ENCODE measurements at places on chromosomes 2 and 18. TPM values are rescaled to one million over a fixed set of nuclear protein-coding genes. Genes with fewer than 3 reads are reported as not detected.

DNA sequence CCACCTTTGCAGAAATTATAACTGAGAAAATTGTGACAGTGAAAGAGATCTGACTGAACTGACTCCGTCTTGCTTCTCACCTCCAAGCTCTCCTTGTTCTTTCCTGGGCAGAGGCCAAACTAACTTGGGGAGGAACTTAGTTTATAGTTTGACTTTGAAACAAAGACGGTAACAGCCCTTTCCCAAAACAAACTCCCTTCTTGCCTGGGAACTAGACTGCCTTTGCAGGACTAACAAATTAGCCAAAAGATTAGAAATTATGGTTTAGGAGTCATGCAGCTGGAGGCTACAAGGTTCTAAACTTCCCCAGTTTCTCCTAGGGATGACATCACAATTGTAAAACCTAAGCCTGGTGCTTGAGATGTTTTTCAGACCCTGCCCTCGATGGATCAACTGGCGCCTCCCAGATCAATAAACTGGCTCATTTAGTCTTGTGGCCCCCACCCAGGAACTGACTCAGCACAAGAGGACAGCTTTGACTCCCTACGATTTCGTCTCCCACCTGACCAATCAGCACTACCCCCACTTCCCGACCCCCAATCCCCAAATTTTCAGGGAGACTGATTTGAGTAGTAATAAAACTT lies 137.7 kb downstream of the ALPK2 start:
- DNase-seq = no peak

GRCh38 chr2:196336207-196336606 lies 164.8 kb upstream of the STK17B start:
- DNase-seq = no peak

- no peak for DNase-seq
Observed at GRCh38 chr2:20596973-20597859, 53.7 kb downstream of the HS1BP3 start.

DNA sequence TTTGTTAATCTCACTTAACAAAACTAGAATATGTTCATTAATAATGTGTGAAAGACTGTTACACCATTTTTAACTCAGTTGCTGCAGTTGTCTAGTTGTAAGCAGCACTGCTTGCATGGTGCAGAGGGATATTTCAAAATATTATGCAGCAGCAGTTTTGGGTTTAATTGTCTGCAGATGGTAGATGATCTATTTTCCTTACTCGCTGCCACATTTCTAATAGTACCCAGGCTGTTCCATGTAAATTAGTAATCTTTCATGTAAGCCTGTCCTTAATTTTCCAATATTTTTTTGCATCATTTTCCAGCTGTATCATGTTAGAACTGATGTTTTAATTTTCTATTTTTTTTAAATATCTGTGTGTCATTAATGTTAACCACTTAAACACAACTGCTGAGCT lies 488.1 kb upstream of the RAB12 start:
- no peak for DNase-seq

- no peak for DNase-seq
Observed at GRCh38 chr2:102094917-102095316, 47.6 kb upstream of the IL1R1 start.

- no peak for DNase-seq
Observed at GRCh38 chr2:31397094-31397493, 17.4 kb downstream of the XDH start.

GRCh38 chr18:32769586-32770053 lies 3.2 kb downstream of the KLHL14 start:
- DNase-seq = no peak

GRCh38 chr18:30245766-30246455 lies 796.6 kb downstream of the DSC3 start:
- DNase-seq = peak; percentile 45

GRCh38 chr2:65064728-65065552 lies 8.7 kb downstream of the CEP68 start:
- DNase-seq = peak; percentile 56

- no peak for DNase-seq
Observed at GRCh38 chr2:174688079-174688478, 76.2 kb downstream of the CHRNA1 start.

DNA sequence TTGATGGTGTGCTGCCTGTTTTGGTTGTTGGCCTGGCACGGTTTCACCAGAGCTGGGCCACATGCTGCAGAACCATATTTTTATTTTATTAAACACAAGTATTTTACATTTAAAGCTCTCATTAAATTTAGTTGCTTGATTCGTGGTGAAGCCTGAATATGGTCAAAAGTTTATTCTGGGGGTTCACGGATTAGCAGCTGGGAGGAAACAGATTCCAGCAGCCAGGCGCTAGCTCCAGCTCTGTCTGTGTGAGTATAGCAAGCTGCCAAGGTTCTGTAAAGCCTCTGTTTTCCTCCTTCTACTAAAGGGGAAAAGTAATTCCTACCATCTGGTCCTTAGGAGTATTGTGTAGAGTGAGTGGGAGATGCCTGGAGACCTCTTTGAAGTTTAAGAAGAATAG lies 22.5 kb downstream of the GATA6 start:
- DNase-seq = peak; percentile 64

- no peak for DNase-seq
Observed at GRCh38 chr2:85188852-85189251, 55.7 kb downstream of the TCF7L1 start.

DNA sequence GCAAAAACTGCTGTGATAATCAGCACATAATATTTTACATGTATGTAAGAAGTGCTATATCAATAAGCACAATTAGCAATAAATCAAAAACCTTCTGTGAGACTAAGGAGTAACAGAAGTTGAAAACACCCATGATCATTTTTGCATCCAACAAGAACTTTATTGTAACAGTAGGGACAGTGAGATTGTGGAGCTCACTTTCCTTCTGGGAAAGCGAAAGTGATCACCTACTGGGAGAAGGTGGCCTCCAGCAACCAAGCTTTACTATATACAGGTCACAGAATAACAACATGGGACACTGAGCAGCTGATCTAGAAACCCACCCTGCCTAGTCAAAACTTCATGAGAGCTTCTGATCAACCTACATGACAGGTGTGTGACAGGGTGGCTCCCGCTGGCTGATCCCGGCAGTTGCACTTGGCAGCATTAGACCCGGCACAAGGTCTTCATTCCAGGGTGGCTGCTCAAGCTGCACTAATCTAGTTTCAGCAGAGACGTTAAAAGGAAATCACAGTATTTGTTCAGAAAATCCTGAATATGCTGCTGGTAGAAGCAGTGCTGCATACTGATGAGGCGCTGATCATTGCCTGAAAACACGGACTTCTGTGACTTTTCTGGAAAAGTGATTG lies 63.5 kb upstream of the ARL5A start:
- DNase-seq = no peak

GRCh38 chr2:175247159-175247558 lies 65.6 kb upstream of the ATP5MC3 start:
- no peak for DNase-seq

- no peak for DNase-seq
Observed at GRCh38 chr18:6746386-6746960, 17.0 kb downstream of the ARHGAP28 start.

DNA sequence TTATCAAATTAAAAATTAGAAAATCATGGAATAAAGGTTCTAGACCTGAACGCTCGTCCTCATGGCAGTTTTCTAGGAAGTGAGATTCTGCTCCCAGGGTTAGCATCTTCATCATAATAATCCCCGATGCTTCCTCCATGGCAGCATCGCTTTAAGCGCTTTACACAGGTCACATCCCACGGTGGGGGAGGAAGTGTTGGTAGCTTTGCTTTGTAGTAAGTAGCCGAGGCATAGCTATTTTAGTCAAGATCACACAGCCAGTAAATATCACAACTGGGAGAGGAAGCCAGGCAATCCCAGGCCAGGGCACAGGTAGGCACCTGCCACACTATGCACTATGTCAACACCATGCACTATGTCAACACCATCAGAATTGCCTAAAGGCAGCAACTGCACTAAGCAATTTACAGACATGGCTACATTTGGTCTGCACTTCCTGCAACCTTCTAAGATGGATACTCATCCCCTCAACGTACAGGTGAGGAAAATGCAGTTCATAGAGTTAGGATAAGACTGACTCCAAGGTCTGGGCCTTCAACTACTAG lies 205.5 kb downstream of the FBXO15 start:
- DNase-seq = no peak

GRCh38 chr2:23306401-23306800 lies 78.6 kb upstream of the KLHL29 start:
- no peak for DNase-seq

- DNase-seq = no peak
Observed at GRCh38 chr2:170310876-170311502, 133.0 kb downstream of the MYO3B start.

GRCh38 chr2:146481629-146482028 lies 1363.2 kb upstream of the ACVR2A start:
- no peak for DNase-seq

- DNase-seq = no peak
Observed at GRCh38 chr18:3262234-3263131, 550 bp downstream of the MYL12B start.

Gene GPAT2
- polyA plus RNA-seq = 3.9 TPM

Gene GCG
- 28.4 TPM for polyA plus RNA-seq

Gene KATNAL2
- 10.4 TPM for polyA plus RNA-seq

Gene RAPGEF4
- polyA plus RNA-seq = 2.1 TPM

Gene POTEC
- not detected for polyA plus RNA-seq

Gene CAPN14
- 0.04 TPM for polyA plus RNA-seq

Gene TLX2
- polyA plus RNA-seq = not detected

Gene DYNAP
- not detected for polyA plus RNA-seq

Gene ATOH8
- 14.7 TPM for polyA plus RNA-seq

Gene CHRNG
- 516 TPM for polyA plus RNA-seq
